ENCODE measurements at places on chromosomes 12 and 14.

DNA sequence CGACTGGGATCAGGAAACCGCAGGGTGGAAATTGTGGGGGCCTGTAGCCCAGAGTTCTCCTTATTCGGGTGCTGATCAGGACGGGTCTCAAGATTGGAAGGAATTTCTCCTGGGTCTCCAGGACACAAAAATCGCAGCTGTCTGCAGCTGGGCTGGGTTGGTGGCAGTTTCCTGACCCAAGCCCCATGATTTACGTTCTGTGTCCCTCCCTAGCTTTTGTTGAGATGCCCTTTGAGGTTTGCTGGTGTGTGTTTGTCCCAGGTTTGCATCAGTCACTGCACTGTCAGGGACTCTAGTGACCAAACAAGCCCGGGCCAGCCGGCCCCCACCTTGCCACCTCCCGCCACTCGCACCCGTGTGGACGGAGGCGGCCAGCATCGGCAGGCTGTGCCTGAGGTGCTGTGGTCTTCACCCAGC, 89.5 kb downstream of the FBXL14 start:
- no peak for DNase-seq

DNA sequence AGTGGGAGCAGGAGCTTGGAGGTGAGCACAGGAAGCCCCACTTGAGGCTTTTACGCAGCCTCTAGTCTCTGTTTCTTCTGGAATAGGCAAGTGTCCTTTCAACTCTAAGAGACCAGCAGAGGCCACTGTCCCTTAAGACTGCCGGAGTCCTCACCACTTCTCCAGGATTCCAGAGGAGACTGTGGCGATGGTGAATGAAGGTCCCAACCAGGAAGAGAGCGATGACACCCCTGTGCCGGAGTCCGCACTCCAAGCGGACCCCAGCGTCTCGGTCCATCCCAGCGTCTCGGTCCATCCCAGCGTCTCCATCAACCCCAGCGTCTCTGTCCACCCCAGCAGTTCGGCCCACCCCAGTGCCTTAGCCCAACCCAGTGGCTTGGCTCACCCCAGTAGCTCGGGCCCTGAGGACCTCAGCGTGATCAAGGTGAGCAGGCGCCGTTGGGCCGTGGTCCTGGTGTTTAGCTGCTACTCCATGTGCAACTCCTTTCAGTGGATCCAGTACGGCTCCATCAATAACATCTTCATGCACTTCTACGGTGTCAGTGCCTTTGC, 442 bp downstream of the FLVCR2 start:
- DNase-seq: no peak

DNA sequence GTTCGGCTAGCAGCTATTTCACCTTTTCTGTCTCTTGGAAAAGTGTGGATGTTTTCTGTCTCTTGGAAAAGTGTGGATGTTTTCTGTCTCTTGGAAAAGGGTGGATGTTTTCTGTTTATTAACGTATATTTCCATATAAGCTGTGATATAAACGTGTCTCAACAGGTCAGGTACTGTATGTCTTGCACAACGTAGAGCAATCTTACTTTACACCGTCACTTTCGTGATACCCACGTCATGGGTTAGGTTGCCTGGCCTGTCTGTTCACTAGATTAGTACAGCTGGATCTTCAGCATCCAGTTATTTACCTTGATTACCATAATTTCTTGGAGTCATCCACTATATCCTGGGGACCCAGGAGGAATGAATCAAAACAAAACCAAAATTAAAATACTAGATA, 14.1 kb downstream of the CLEC7A start:
- DNase-seq: no peak

- no peak for DNase-seq
Observed at GRCh38 chr12:108375986-108376663, 37.0 kb upstream of the CMKLR1 start.

GRCh38 chr12:106006382-106006781, 132.4 kb downstream of the NUAK1 start:
- DNase-seq: no peak

- no peak for DNase-seq
Observed at GRCh38 chr12:24177889-24178288, 228.4 kb upstream of the SOX5 start.

DNA sequence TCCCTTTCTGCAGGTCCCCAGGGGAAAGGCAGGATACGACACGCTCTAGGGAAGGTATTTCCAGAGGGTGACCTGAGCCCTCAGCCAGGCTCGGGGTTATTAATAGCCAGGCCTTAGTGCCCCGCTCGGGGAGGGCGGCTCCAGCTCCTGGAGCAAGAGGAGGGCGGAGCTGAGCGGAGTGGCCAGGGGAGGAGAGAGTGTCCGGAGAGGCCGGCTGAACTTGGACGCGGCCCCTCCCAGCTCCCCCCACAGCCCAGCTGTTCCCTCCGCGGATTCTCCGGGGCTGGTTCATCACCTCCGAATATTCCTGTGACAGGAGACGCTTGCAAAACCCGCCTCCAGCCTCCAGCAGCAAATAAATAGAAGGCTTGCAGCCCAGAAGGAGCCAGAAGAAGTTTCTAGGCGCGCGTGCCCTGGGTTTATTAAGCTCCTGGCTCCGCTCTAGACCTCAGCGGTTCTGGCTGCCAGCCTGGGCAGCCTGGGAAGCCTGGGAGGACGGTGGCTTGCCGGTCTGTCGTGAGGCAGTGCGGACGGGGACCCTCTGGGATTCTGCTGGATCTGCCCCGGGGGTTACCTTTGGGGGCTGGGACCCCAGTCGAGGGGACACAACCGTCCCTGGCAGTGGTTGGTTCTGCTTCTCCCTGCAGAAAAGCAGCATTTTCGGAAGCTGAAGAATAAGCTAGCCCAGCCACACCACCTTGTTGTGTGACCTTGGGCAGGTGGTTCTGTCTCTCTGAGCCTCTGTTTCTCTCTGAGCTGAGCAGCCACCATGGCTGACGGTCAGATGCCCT, at the start of gene HSPB8:
Gene HSPB8, plus strand, starts transcription at position 388 of the 791 bp plus-strand sequence. Its CDS starts 382 bp downstream, at position 770.
- DNase-seq: no peak

DNA sequence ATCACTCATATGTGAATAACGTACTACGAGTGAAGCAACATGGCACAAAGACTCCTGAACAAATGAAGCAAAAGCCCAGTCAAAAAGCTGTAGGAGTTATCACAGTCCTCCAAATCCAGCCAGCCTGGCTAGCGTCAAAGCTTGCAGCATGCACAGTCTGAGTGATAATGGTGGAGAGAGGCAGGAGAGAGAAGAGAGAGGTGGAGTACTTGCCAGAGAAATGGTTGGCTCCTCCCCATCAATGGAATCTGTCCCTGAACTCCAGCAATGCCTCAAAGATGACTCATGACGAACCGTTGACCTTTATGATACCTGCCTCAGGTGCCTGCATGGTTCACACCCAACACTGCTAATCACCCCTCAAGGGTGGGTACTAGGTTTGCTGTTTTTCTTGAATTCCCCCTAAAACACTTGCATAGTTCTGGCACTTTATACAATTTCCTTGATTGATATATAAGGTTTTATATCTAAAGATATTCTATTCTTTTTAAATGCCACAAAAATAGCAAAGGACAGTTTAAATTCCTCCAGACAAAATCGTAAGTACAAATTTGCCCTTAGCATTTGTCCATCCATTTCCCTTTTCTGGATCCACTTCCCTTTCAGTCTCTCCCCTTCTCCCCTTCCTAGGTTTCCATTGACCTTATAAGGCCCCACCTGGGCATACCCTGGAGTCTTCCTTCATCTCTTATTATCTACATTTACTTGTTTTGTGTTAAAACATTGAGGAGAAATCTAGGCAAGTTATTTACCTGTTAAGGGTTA, 10.2 kb downstream of the ARHGDIB start:
- no peak for DNase-seq

DNA sequence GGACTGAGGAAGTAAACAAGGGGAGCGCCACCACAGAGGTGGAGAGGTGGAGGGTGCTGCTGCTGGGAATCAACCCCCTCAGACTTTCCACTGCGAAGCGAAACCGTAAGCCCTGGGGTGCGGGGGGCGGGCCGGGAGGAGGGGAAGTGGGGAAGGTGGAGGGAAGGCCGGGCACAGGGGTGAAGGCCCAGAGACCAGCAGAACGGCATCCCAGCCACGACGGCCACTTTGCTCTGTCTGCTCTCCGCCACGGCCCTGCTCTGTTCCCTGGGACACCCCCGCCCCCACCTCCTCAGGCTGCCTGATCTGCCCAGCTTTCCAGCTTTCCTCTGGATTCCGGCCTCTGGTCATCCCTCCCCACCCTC, at the start of gene LAG3:
Gene LAG3, plus strand, starts transcription at position 190 of the 365 bp plus-strand sequence. CDS start 333 bp downstream, outside the sequence.
- DNase-seq: no peak

DNA sequence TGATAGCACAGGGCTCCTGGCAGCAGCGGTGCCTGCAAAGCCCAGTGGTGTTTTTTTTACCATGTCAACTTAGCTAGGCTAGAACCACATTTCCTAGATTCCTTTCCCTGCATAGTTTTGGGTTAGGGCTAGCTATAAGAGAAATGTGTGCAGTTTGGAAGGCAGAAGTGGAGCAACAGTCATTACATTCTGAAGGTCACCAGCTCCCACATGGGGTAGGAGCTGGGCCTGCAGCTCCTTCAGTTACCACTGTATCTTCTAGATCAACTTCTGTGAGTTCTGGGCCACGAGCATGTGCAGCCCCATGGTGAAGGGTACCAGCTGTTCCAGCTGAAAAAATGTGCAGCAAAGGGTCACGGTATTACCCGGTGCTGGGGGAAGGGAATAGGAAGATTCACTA, 2.3 kb upstream of the SLC25A3 start:
- no peak for DNase-seq

- no peak for DNase-seq
Observed at GRCh38 chr12:94690198-94690771, 39.9 kb upstream of the TMCC3 start.

GRCh38 chr12:120181991-120182631, 12.4 kb downstream of the GCN1 start:
- no peak for DNase-seq

GRCh38 chr12:100251917-100252316, 15.0 kb downstream of the DEPDC4 start:
- no peak for DNase-seq

- no peak for DNase-seq
Observed at GRCh38 chr14:84783511-84783910, 746.4 kb upstream of the FLRT2 start.

DNA sequence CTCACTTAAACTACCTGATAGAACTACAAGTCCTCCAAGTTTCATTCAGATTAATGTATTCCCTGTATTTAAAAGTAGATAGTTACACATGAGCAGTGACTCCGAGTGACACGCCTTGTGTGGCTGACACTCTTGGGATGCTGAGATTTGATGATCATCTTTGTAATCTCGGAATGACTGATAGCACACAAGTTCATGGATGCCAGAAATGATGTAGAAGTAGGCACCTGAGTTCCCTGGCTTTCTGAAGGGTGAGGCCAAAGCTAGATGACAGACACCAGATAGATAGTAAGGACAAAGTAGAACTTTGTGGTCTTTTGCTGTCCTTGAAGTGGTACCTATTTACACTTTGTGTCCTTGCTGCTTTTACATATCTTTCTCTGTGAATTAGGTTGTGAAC, 491.2 kb downstream of the PCNX1 start:
- no peak for DNase-seq

DNA sequence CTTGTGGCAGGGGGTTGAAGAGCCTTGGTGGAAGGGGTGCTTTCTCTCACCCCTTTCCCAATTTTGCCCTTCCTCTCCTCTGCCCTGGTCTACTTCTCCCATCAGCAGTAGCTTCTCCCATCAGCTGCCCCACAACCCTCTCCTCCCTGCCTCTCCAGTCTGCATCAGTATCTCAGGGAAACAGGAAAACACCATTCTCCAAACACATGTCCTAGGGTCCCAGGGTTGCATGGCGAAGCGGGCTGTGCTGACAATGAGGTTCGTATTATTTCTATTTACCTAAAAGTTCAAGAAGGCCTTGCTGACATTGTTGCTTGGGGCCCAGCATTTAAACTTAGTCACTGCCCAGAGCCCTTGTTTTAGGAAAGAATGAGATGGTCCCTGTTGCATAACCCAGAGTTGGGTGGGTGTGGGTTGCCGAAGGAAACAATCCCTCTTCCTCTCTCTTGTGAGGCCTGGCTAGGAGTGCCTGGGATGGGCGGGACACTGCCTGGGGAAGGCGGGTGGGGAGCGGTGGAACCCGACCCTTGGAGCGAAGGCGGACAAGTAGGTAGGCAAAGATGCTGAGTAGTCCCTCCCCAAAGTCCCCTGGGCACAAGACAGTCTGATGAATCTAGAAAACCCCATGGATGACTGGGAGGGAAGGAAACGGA, 1.3 kb upstream of the IGFBP6 start:
- DNase-seq: no peak

DNA sequence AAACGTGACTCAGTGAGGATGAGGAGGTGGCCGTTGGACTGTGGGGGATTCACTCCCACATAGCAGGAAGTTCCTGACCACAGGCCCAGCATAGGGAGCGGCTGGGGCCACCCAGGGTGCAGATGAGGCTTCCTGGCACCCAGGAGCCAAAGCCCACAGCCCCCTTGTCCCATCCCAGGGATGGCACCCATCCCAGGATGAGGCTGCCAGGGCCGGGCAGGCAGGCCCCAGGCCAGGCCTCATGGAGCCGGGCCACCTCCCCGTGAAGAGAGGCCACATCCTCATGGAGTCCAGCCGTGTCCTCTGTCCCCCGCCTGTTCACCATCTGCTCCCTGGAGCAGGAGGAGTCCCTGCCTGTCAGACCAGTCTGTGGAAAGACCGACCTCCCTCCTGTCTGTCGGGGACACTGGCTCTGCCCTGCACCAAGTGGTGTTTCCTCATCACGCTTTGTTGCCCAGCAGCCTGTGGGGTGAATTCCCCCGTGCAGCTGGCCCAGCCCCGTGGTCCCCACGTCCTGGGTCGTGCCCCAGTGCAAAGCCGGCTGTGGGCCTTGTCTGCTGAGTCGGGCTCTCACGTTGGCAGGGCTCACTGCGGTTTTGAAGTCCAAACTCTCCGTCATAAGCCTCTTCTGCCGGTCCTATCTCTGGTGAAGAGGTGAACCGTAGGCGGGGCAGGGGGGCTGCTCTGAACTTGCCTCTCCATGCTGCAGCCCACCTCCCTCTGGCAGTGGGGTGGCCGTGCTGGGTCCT, 24.5 kb downstream of the MMP17 start:
- no peak for DNase-seq

GRCh38 chr14:78700236-78700635, 530.1 kb downstream of the NRXN3 start:
- no peak for DNase-seq

DNA sequence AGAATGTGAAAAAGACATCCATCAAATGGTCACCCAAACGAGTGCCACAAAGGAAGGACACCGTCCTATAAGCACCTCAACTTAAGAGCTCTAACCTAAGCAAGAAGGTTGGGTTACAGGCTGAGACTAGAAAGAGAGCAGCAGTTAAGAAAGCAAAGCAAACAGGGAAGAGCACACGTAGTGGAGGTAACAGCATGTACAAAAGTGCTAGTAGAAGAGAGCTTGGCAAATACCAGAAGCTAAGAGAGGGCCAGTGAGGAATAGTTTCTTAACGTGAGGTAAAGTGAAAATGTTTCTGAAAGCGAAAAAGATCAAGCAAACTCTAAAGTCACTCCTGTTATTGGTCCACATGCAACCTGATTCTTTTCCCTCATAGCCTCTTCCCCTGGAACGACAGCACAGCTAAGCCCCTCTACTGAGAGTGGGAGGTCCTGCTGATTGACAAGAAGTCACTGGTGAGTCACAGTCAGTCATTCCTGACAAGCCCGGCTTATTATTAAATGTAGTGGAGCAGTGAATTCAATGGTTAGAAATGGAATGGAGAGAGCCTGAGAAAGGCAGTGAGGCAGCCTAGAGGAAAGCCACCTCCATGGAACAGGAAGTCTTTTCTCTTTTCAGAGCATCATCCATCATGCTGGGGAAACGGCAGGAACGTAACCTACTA, 204.4 kb downstream of the SLC25A21 start:
- DNase-seq: no peak

All from esophagus squamous epithelium (tissue), 5 donors.